ENCODE measurements at places on chromosomes 12 and 14.

DNA sequence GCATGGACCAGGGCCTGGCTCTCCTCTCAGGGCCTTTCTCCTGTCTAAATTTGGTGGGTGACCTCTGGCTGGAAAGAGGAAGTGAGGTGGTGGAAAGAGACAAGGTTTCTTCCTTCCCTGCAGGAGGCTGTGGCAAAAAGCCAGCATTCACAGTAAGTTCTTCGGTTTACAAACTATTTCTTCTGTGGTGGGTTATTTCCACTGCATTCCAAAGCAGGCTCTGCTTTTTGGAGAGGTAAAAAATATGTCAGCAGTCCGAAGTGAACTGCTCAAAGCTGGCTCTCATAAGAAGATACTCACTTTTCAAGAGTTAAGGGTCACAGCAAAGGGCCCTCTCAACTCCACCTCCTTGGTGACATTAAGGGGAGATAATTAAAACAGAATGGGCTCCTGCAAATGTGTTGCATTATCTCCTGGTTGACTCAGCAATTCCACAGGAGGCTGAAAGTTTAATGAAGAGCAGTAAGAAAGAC lies 48.9 kb upstream of the POC1B start:
- DNase-seq, result no peak

DNA sequence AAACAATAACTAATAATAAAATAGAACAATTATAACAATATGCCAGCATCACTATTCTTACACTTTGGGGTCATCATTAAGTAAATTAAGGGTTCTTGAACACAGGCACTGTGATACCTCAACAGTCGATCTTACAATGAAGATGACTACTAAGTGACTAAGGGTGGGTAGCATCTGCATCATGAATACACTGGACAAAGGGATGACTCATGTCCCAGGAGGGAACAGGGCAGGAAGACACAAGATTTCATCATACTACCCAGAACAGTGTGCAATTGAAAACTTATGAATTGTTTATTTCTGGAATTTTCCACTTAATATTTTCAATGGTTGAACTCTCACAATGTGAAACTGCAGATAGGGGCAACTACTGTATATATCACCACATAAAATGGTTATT lies 19.7 kb downstream of the TSPAN19 start:
- no peak for DNase-seq

GRCh38 chr12:76426160-76426559 lies 77.9 kb upstream of the BBS10 start:
- DNase-seq, result no peak

DNA sequence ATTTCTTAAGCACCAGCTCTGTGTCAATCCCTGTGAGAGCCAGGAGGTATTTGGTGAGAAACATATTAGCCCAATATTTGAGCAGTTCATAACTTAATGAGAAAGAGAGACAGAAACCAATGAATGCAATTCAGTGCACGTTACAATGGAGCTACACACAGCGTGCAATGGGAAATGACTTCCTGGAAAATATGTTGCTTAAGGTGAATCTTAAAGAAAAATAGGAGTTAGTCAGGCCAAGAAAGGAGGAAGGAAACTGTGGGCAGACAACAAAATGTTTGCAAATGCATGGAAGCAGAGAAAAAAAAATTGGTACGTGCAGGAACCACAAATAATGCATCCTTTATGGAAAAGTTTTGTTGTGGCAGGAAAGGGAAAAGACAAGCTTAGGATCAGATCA lies 481.7 kb downstream of the BCAT1 start:
- no peak for DNase-seq

DNA sequence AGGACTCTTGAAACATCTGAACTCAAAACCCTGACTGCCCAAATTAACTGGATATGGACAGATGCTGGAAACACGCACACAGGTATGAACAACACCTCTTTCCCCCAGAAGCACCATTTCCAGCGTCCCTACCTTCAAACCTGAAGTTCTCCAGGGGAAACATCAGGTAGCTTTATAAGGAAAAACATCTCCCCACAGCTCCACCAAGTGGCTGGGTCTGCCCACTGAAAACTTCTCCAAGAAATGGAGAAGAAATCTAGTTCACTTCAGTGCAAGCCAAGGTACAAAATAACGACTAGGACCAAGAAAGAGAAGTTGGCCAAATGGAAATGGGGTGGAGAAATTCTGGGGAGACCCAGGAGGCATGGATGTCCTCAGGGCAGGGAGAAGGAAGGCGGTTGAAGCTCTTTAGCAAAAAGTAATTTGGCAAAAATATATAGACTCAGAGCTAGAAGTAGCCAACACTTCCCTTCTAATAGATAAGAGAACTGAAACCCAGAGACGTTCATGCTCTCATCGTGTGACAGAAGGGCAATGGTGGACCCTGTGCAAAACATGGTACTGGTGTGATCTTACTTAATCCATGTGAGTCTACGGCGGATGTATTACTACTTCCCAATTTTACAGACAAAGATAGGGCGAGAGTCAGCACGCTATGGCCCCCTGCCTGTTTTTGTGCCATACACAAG lies 10.5 kb upstream of the NUAK1 start:
- no peak for DNase-seq

DNA sequence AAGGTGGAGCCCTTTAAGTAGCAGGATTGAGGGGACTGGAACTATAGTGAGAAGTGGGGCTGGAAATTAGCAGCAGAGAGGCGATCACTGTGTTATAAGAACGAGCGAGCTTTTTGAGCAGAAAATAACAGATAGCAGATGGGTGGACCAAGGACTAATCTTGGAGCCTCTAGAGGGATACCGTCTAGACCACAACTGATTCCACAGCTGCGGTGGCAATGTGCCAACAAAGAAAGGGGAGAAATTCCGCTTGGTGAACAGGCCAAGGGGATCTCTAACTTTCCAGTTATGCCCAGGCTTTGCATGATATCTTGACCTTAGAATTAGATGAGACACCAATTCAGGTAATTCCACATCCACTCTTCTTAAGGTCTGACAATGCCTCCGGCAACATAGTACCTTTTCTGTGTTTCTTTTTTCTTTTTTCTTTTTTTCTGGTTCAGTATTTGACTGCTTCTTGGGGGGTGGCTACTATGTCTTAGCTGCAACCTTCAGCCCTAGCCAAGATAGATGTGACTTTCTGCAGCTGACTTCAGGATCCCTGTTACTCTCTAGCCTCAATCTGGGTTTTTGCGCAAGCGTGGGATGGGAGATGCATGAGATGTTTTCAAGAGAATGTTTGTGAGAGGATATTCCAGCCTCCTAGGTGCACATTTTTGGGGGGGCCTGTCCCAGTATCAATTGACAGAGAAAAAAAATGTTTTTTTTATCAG lies 143.4 kb upstream of the CPSF6 start:
- no peak for DNase-seq

DNA sequence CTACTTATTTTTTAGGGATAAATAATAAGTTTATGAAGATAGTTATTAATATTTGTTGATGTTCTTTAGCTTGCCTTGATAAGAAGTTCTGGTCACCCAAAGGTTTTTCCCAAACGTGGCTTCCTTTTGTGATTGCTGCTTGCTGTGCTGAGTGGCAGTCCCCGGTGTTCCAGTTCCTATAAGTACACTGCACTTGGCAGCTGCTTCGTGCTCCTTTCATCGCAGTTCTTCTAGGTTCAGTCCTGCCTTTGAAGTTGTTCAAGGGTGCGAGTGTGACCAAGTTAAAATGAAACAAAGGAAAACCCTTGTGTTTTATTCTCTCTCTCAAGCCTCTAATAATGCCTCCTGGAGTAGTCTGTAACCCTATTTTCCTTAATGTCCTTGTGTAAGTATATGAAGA lies 128.5 kb upstream of the ATF1 start:
- DNase-seq, result no peak

DNA sequence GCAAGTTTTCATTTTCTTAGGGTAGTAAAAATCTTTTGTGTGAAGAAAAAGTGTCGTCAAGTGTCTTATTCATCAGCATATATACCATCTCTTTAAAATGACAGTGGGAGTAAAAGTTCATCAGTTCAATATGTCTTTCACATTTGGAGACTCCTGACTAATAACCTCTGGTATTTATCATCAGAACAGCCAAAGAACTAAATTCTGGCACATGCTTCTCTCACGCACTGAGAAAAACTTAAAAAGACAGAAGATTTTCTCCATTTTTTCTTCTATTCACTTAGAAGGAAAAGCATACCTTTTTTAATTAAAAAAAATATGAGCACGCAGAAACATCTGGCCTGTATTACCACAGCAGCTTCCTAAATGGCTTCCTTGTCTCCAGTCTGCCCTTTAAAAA lies 265.7 kb downstream of the AKAP6 start:
- no peak for DNase-seq

GRCh38 chr12:57143454-57143853 lies 4.0 kb downstream of the LRP1-AS start:
- no peak for DNase-seq

GRCh38 chr12:93135286-93136239 lies 206.5 kb upstream of the EEA1 start:
- no peak for DNase-seq

GRCh38 chr14:58709949-58710348 lies 72.2 kb downstream of the DACT1 start:
- no peak for DNase-seq

- no peak for DNase-seq
These were observed 106.8 kb downstream of the CALM1 start for GRCh38 chr14:90503582-90503981.

DNA sequence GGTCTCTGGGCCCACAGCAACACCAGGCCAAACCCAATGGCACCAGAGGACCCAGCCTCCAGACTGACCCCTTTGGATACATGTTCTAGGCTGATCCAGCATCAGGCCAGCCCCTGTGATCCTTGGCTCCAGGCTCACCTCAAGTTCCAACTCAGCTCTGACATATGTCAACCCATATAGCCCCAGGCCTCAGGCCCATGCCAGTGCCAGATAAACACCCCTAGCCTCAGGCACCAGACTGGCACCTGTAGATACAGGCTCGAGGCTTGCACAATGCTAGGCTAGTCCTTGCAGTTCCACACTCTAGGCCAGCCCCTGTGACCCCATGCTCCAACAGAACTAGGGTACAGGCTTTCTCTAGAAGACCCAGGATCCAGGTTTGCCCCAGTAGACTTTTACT lies 287.5 kb downstream of the KCNC2 start:
- no peak for DNase-seq

DNA sequence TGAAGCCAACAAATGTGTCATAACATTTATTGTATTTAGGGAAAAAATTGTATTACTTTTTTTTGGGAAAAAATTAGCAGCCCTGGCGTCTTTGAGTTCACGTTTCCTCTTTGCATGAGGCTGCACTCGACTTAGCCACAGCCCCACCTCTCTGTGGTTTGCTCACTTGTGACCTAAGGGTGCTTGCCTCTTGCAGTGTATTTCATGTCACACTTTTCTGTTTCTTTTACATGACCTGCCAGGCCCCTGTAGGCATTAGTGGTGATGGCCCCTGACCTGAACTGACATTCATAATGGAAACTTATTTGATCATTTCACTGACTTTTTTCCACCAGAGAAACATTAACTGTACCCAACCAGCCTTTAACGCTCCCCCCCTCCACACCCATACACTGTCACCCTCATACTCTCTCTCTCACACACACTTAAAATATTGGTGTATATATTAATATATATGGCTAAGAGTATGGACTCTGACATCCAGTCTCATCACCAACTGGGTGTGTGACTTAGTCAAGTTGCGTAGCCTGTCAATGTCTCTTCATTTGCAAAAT lies 122.9 kb downstream of the PRKCH start:
- no peak for DNase-seq

- no peak for DNase-seq
These were observed 200.5 kb downstream of the GXYLT1 start for GRCh38 chr12:41944216-41944615.

DNA sequence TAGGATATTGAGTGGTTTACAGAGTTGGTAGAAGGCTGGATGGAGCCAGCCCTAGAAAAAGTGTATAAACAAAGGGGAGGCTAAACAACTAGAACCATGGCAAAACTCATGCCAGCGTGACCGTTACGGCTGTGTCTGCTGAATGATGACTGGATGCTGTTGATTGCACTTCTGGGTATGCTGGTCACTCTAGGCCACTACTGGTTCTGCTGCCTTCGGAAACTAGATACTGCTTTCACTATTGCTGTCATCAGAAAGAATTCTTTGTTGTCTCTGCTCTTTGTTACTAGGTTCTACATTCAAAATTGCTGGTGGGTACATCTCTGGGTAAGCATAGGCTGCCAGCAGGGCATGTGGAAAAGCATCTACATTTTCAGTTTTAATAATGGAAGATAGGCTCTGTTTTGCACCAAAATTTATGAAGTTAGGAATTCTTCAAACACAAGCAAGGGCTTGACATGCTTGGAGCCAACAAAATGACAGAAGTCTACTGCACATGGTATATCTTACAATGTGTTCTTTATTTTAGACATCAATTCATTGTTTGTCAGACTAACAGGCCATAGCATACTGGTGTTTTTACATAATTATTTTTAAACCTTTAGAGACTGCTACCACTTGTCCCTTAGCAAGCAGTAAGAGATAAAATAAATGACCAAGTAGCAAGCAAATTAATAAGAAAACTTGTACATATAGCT lies 15.4 kb downstream of the MON2 start:
- DNase-seq, result no peak

- DNase-seq, result no peak
These were observed 37.5 kb downstream of the CHST11 start for GRCh38 chr12:104494137-104494792.

GRCh38 chr14:99938896-99939295 lies 126.3 kb upstream of the EVL start:
- DNase-seq, result no peak

DNA sequence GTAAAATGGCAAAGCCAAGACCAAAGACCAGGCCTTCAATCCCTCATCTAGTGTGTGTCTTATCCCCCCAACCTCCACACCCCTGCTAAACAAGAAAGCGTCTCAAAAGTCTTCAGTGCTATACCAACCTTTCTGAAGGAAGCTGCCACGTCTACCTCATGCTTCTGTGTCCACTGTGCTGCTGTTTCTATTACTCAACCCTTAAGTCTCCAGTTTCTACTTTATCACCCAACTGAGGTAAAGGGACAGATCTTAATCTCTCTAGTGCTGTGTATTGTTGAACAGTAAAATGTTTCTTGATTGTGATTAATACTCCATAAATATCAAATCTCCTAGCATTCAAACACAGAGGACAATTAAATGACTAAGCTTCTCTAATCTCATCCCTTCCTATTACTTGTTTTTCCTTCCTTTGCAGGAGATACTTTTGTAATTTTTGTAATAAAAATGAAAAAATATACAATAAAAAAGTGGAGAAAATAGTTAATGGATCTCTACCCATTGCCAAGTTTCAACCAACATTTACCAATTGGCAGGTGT lies 23.3 kb downstream of the BTBD7 start:
- no peak for DNase-seq

GRCh38 chr14:96874127-96874526 lies 76.9 kb downstream of the VRK1 start:
- no peak for DNase-seq

GRCh38 chr12:19856389-19856788 lies 417.1 kb downstream of the AEBP2 start:
- no peak for DNase-seq

- no peak for DNase-seq
These were observed 50.4 kb downstream of the GCH1 start for GRCh38 chr14:54852215-54852614.

- no peak for DNase-seq
These were observed 11.6 kb downstream of the ACTN1 start for GRCh38 chr14:68967459-68967940.

Measured in H1 (cell line).